ENCODE measurements at places on chromosomes 12 and 14.

GRCh38 chr14:61342932-61343331, 21.6 kb downstream of the PRKCH start:
- no peak for DNase-seq

GRCh38 chr12:102009796-102010195, 52.0 kb downstream of the WASHC3 start:
- no peak for DNase-seq

GRCh38 chr12:26090836-26091510, 33.9 kb downstream of the BHLHE41 start:
- DNase-seq = no peak

- DNase-seq = peak; percentile 50
Observed at GRCh38 chr14:103121846-103122584, 1.2 kb upstream of the TNFAIP2 start.

DNA sequence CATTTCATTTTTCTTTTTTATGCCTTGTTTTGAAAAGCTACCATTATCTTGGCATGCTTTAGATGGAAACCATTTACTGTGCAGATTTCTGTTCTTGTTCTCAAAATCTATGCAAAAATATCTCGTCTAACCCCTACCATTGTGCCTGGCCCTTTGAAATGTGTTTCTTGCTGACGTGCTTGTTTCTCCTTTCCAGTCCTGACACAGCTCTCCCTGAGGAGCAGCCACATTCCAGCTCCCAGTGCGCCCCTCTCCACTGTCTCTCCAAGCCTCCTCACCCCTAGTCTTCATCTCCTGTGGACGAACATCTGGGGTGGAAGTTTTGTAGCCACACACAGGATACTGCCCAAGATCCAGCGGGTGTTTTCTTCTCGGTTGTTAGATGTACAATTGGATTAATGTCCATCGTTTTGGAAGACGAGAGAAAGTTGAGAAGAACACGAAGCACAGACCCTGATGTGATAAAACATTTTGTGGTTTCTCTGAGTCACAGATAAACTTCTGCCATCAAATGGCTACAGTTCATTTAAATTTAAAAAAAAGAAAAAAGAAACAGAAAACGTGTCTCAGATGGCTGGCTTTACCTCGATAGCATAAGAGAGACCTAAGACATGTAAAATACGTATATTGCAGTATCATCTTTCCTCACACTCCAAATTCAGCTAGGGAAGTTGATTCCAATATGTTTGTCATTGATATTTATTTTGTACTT, 21.9 kb upstream of the FGD4 start:
- DNase-seq = no peak

GRCh38 chr14:68075382-68076029, 255.9 kb downstream of the RAD51B start:
- no peak for DNase-seq
